ENCODE measurements at places on chromosomes 1 and 21. TPM values are rescaled to one million over a fixed set of nuclear protein-coding genes. Genes with fewer than 3 reads are reported as not detected.
A peak's percentile ranks its signal among the peaks of the same experiment; 100 is the strongest.

DNA sequence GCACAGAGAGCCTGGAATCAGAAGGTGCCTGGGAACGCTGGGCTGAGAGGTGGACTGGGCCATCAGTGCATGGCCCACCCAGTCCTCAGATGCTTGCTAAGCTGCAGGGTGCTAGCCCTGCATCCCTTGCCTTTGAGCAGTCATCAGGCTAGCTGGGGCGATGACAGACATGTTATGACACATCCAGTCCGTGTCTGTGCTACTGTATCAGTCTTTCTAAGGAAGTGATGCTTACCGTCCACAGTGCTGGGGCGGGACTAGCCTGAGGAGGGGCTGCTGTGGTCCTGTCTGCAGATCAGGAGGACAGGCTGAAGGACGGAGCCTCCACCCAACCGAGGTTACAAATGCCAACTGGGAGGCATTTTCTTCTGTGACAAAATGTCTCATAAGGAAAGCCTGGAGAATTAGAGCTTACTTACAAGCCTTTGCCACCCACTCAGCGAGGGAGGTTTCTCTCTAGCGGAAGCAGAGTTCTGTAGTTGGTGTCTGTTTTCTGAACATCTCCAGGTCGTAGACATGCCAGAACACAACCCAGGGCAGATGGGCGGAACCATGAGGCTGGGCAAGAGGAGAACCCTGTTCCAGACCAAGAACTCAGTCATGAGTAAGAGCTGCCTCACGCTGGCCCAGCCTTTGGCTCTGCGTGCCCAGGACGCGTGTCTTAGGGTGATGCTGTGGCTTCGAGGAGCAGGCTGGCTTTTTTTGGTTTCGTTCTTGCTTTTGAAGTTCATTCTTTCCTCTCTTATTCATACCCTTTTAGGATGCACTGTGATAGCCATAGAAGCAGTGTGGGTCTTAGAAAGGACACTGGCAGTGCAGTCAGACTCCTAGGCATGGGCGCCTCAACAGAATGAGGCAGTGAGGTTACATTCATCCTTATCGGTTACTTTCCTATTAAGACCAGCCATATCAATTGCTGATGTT is 14.3 kb downstream of the SLFNL1 start:
- H3K27ac ChIP-seq, result no peak overlapping the region
- peaks cover 84% of the 10 kb centered on the region for H3K36me3 ChIP-seq

GRCh38 chr1:68421350-68421749 is 28.4 kb downstream of the RPE65 start:
- no peak overlapping the region for H3K4me3 ChIP-seq
- no peaks in the 10 kb centered on the region for H3K4me1 ChIP-seq
- H3K27me3 ChIP-seq, result no peaks in the 10 kb centered on the region
- H3K36me3 ChIP-seq, result no peaks in the 10 kb centered on the region
- H3K27ac ChIP-seq, result no peak overlapping the region

DNA sequence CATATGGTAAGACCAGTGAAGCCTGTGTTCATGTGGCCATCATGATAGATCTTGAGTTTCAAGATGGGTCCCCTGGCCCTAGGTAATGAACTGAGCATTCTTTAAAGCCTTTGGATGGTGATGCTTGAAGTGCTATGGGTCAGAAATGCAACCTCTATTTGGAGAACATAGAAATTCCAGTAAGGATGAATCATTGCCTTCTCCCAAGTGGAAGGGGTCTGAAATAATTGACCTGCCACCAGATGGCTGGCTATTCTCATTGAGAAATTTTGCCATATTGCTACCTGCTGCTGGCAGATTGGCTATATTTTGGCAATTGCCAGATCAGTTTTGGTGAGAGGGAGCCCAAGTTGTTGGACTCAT is 739 bp upstream of the IFI6 start:
- H3K4me1 ChIP-seq, result peaks cover 17% of the 10 kb centered on the region
- H3K27me3 ChIP-seq, result no peaks in the 10 kb centered on the region
- peak overlapping the region; percentile 59 for H3K4me3 ChIP-seq
- DNase-seq, result peak; percentile 65
- H3K27ac ChIP-seq, result peak overlapping the region; percentile 49

DNA sequence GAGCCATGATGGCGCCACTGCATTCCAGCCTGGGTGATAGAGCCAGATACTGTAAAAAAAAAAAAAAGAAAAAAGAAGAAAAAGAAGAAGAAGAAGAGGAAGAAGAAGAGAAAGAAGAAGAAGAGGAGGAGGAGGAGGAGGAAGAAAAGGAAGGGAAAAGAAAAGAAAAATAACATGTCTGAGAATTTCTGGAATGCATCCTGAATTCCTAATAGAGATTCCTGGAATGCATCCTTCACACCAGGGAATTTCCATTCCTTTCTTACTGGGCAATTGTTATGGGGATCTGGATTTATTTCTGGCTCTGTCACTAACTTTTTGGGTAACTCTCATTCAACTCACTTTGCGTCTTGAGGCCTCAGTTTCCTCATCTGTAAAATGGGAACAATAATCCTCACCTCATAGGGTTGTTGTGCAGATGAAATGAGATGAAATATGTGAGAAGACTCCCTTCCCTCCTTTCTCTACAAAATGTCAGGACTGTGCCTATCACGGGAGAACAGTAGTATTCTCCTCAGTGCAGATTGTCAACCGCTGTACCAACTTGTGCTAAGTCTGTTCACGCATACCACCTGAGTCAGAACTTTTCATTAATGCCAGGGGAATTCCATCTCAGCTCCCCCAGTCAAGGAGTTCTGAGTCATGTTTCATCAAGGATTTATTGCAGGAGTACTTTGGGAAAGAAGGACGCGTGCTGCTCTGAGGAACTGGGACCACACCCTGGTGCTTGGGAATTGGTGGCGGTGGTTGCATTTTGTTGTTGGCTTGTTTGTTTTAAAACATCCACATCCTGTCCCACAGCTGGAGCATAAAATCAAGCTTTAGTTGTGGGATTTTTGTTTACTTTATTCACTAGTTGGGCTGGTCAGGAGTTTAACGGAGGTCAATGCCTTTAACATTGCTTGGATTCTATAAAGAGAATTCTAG is 42.4 kb upstream of the ROR1 start:
- peak; percentile 95 for DNase-seq
- peak overlapping the region; percentile 35 for H3K4me3 ChIP-seq
- peaks cover 21% of the 10 kb centered on the region for H3K4me1 ChIP-seq
- peak overlapping the region; percentile 77 for H3K27ac ChIP-seq
- no peaks in the 10 kb centered on the region for H3K36me3 ChIP-seq

VAMP3 gene
- total RNA-seq, result 154 TPM

DNA sequence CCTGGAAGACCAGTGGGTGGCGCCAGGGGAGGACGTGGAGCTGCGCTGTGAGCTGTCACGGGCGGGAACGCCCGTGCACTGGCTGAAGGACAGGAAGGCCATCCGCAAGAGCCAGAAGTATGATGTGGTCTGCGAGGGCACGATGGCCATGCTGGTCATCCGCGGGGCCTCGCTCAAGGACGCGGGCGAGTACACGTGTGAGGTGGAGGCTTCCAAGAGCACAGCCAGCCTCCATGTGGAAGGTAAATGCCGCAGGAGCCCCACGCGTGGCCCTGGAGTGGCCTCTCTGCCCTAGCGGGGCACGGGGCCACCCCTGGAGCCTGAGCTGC is 75.2 kb downstream of the OBSCN start:
- H3K36me3 ChIP-seq, result no peaks in the 10 kb centered on the region
- no peak for DNase-seq
- H3K27ac ChIP-seq, result no peak overlapping the region
- H3K4me3 ChIP-seq, result no peak overlapping the region
- no peaks in the 10 kb centered on the region for H3K4me1 ChIP-seq

PGLYRP4 gene
- total RNA-seq, result not detected

DNA sequence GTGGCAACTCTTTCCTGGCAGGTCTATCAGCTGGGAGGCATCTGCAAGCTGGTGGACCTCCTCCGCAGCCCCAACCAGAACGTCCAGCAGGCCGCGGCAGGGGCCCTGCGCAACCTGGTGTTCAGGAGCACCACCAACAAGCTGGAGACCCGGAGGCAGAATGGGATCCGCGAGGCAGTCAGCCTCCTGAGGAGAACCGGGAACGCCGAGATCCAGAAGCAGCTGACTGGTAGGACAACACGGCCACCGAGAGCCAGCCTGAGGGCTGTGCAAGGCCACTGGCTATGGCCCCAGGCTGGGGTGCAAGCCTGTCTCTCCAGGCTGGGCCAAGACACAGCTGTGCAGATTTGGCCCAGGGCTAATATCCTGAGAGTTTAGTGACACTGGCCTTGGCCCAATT is 34.2 kb downstream of the PKP1 start:
- H3K27me3 ChIP-seq, result no peaks in the 10 kb centered on the region
- H3K4me1 ChIP-seq, result no peaks in the 10 kb centered on the region

DNA sequence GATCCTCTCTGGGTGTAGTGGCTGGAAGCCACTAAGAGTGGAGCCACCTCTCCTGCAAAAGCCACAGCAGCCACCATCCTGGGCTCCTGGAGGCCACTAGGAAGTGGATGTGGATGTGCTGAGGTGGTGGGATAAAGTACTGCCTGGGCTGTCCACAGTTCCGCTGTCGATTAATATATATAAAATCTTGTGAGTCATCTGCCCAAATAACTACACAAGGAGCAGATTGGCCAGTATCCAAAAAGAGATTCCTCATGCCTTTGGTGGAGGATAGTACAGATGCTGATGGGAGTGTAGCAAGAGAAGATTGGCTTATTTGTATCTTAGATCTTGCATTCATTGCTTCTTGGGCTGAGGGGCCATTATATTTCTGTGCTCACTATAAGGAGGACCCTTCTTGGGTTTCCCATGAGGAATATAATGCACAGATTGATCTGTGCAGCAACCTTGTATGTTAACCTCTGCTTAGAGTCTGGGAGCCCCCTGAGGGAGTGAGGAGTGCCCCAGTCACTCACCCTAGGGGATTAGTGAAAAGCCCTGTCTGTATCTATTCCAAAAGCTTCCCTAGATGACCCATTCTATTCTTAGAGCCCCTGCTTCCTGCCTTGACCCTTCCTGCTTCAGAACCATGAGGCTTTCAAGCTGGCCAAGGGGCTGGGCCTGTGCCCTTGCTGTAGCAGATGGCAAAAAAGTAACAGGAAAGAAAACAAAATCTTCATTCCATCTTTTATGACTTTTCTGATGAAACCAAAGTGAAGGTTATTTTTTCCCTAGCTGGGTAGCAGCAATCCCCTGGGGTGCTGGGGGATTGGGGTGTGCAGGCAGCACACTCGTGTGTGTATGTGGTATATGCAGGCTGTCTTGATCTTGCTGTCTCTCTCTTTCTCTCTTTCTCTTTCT is 31.7 kb downstream of the RCSD1 start:
- H3K27me3 ChIP-seq, result no peaks in the 10 kb centered on the region
- H3K4me1 ChIP-seq, result peaks cover 12% of the 10 kb centered on the region
- peak; percentile 77 for DNase-seq
- no peak overlapping the region for H3K4me3 ChIP-seq

GRCh38 chr1:27971674-27972073 is 11.9 kb downstream of the XKR8 start:
- H3K27me3 ChIP-seq, result no peaks in the 10 kb centered on the region
- H3K4me1 ChIP-seq, result peaks cover 29% of the 10 kb centered on the region
- peaks cover 4% of the 10 kb centered on the region for H3K36me3 ChIP-seq
- no peak overlapping the region for H3K4me3 ChIP-seq
- H3K27ac ChIP-seq, result no peak overlapping the region

LAMB3 gene
- 6.1 TPM for total RNA-seq

DNA sequence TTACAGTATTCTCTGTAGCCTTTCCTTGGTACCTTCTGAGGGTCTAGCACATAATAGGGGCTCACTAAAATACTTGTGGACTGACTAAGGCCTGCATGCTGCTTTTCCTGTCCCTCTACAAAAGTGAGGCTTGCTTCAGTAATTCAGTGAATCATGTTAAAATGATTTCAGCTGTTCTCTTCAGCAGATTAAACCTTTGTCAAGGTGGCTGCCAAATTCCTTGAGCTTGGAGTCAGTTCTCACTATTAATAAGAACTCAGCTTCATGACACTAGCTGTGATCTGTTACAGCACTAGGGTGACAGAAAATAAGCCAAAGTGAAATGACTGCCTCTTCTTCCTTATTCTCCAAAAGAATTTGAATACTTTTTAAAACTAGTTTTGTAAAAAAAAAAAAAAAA is 128.8 kb downstream of the KCNN3 start:
- no peaks in the 10 kb centered on the region for H3K36me3 ChIP-seq
- peak; percentile 80 for DNase-seq
- H3K4me1 ChIP-seq, result peaks cover 25% of the 10 kb centered on the region
- no peak overlapping the region for H3K27ac ChIP-seq
- H3K4me3 ChIP-seq, result no peak overlapping the region
- peaks cover 12% of the 10 kb centered on the region for H3K27me3 ChIP-seq

DMRTA2 gene
- total RNA-seq, result not detected

- no peaks in the 10 kb centered on the region for H3K36me3 ChIP-seq
- peak; percentile 6 for DNase-seq
- no peak overlapping the region for H3K27ac ChIP-seq
- peak overlapping the region; percentile 89 for H3K4me3 ChIP-seq
- no peaks in the 10 kb centered on the region for H3K4me1 ChIP-seq
These were observed 296 bp upstream of the RNPEP start for GRCh38 chr1:201982082-201982622.

DNA sequence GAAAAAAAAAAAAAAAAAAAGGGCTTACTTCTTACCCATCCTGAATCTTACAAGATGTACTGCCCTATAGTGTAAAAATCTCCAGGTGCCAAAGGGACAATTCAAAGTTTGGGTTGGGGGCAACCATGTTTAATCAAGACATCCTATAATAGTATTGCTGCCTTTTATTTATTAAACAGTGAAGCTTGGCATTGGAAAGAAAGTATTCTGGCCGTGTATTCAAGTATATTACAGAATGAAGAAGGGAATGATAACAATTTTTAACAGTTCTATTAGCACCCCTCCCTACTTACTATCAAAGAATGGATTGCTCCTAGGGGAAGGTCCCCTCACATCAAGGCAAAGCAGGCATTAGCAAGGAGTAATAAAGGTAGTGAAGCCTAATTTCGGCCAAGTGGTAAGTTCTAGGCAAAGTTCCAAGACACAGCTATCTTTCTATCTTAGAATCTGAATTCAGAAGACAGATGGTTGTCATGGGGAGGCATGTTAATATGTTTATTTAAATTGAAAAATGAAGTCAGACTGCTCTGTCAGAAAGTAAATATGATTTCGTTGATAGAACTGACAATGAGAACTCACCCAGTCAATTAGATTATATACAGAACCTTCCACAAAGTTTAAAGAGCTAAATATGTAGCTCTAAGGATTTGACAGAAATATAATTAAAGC is 24.6 kb downstream of the ST7L start:
- H3K36me3 ChIP-seq, result peaks cover 8% of the 10 kb centered on the region
- no peak overlapping the region for H3K27ac ChIP-seq
- H3K4me1 ChIP-seq, result no peaks in the 10 kb centered on the region
- H3K4me3 ChIP-seq, result no peak overlapping the region
- H3K27me3 ChIP-seq, result no peaks in the 10 kb centered on the region
- DNase-seq, result no peak

DNA sequence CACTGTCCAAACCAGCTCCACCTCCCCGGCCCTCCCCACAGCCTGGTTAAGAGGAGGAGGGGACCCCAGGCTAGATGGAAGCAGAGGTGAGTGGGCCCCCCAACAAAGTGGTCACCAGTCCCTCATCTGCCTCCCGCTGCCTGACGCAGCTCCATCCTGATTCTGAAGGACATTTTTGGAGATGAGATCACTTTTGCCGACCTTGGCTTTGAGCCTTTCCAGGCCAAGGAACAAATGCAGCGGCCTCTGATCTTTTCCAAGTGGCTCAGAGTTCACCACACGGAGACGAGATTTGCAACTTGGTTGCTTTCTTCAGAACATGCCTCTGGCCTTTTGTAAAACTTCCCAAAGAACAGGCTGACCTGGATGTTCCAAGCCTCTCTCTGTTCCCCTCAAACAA is 223.1 kb downstream of the NPHP4 start:
- H3K27ac ChIP-seq, result no peak overlapping the region
- DNase-seq, result no peak
- no peaks in the 10 kb centered on the region for H3K36me3 ChIP-seq
- H3K4me1 ChIP-seq, result no peaks in the 10 kb centered on the region
- no peak overlapping the region for H3K4me3 ChIP-seq
- no peaks in the 10 kb centered on the region for H3K27me3 ChIP-seq

All from astrocyte (in vitro differentiated cells and primary cell).